Fibroblast of the aortic adventitia (primary cell): ENCODE measurements at places on chromosomes 6 and 20. TPM values are rescaled to one million over a fixed set of nuclear protein-coding genes. Genes with fewer than 3 reads are reported as not detected.

DNA sequence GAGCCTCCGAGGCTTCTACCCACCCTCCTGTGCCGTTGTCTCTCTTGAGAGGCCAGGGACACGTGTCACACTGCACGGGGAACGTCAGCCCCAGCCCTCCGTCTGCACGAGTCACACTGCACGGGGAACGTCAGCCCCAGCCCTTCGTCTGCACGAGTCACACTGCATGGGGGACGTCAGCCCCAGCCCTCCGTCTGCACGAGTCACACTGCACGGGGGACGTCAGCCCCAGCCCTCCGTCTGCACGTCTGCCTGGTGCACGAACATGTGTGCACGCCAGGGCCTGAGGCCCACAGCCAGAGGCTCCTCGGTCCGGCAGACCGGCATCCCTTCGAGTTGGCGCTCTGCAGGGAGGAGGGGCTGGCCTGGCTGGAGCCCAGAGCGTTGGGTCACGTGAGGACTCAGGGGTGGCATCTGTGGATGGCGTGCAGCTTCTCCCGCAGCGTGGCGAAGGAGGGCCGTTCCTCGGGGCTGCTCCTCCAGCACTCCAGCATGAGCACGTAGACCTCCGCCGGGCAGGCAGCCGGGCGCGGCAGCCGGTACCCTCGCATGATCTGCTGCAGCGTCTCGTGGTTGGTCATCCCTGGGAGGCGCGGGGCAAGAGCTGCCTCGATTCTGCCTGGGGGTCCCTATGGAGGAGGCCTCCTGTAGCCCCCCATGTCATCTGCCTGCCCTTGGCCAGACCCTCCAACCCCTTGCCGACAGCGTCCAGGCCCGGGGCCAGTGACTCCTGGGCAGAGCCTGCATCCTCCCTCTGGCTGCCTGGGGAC, 3.4 kb upstream of the PTK6 start:
- DNase-seq = peak; percentile 8

- no peak for DNase-seq
Measured at GRCh38 chr6:99393366-99393697, 663 bp downstream of the COQ3 start.

GRCh38 chr20:41359541-41360011, 7.0 kb downstream of the EMILIN3 start:
- DNase-seq = no peak

DNA sequence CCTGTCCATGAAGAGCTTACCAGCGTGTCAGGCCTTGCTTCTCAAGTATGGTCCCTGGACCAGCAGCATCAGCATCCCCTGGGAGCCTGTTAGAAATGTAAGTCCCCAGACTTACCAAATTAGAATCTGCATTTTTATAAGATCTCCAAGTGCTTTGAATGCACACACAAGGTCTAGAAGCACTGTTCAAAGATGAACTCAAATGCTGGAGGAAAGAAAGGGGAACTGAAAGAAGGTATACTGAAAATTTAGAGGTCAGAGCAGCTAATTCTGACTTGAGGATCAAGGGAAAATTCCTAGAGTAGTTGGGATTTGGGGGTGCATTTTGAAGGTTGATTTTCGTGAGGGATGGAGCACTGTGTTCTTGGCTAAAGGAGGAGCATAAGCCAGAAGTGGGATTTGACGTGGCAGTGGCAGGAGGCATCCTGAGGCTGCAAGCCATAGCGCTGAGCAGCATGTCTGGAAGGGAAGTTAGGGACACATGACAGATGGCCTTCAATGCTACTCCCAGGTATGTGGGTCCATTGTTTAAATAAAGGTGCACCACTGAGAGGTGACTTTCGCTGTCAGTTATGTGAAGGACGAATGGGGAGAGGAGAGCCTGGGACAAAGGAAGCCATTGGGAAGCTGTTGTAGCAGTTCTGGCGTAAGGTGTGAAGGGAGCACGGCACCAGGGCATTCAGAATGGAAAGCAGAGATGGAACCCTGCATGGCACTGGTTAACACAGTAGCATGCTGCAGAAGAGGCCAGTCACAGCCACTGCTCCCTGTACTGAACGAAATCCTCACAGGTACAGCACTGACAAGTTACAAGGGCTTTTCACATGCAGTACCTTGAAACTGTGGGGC, 36.2 kb downstream of the ARMC2 start:
- DNase-seq = no peak

GRCh38 chr6:30019819-30020218, 41.2 kb upstream of the POLR1H start:
- DNase-seq = no peak

- DNase-seq = no peak
Measured at GRCh38 chr6:167683028-167683862, 143.5 kb upstream of the AFDN start.

- DNase-seq = no peak
Measured at GRCh38 chr20:31922588-31922987, 29.3 kb downstream of the PDRG1 start.

DNA sequence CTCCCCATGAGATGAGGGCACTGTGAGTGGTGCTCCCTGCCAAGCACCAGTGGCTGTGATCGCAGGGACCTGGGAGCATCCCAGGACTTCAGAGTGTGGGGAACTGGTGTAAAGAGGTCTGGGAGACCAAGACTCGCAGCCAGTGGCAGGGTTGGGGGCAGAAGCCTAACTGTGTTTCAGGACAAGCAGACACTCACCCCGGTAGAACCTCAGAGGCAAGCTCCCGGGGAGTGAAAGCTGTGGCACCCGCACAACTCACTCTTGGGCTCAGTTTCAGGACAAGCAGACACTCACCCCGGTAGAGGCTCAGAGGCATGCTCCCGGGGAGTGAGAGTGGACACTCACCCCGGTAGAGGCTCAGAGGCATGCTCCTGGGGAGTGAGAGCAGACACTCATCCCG, 112.8 kb downstream of the ASXL1 start:
- no peak for DNase-seq

DNA sequence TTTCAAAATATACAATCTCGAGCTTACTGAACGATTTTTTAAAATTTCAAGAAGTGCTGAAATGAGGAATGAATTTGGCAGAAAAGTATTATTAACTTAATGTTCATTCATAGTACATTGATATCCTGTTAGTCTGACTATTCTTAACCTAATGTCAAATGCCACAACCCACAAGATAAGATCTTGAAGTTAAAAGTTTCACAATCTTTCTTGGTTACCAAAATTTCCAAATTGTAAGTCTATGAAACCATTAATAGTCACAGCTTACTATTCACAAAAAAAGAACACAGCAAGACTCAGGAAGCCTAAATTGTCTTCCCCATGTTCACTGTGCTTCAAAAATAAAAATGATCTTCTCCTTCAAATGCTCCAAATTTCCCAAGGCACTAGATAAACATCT, 71.3 kb downstream of the HACE1 start:
- peak; percentile 3 for DNase-seq

- no peak for DNase-seq
Measured at GRCh38 chr6:149043476-149044130, 273.9 kb upstream of the TAB2 start.

DNA sequence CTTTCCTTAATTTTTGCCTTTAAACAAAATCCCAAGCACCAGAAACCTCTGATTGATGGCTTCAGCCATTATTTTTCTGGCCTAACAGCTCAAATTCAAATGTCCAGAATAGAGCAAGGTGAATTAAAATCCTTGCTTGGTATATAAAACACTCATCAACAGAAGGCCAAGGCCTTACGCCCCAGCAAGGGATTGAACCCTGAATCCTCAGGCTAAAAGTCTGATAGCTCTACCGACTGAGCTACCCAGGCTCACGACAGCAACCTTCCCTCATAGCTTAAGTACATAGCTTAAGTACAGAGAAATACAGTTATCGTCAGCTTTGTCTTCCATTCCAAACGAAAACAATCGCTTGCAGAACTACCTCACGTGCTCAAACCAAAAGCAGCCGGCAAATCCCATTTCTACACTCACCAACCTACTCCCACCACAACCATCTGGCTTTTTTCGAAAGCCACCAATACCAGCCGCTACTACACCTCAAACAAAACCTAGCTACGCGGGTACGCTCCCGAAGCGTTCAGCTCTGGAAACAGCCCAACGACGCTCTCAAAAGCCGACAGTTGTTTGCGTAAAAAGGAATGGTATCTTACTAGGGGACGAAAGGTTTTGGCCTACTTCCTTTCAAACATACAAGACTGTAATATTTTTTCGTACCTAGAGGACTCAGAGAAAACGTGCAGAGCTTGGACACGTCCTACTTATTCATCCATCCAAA, 167.5 kb downstream of the GPX5 start:
- DNase-seq = no peak

The LY6G6D gene
- total RNA-seq = not detected in 2 replicates

- no peak for DNase-seq
Measured at GRCh38 chr20:45111285-45111684, 3.7 kb downstream of the WFDC5 start.

DNA sequence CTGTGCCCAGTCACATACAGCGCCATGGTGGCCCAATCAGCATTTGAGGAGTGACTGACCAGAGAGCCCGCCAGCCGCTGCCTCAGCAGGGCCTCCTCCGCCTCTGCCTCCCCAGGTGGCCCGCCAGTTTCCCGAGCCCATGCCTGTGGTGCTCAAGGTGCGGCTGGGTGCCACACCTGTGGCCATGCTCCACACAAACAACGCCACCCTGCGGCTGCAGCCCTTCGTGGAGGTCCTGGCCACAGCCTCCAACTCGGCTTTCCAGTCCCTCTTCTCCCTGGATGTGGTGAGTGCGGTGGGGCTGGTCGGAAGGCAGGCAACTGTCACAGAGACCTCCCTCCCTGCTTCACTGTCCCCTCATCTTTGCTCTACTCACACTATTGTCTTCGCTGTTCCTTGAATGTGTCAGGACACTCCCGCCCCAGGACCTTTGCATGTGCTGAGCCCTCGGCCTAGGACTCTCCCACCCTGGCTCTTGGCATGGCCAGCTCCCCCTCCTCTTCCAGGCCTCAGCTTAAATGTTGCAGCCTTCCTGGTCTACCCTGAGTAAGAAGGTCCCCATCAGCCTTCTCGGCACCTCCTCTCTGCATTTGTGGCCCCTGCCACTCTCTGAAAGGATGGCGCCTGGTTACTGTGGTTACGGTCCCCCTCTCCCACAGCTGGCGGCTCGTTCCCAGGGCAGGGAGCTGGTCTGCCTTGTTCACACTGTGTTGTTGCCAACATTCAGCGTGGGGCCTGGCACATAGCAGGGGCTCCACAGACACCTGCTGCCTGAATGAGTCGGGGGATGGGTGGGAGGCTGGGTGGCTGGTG, 11.8 kb upstream of the BPIFB6 start:
- no peak for DNase-seq

The TMEM14A gene
- total RNA-seq = 16.3 and 60.1 TPM in 2 replicates

DNA sequence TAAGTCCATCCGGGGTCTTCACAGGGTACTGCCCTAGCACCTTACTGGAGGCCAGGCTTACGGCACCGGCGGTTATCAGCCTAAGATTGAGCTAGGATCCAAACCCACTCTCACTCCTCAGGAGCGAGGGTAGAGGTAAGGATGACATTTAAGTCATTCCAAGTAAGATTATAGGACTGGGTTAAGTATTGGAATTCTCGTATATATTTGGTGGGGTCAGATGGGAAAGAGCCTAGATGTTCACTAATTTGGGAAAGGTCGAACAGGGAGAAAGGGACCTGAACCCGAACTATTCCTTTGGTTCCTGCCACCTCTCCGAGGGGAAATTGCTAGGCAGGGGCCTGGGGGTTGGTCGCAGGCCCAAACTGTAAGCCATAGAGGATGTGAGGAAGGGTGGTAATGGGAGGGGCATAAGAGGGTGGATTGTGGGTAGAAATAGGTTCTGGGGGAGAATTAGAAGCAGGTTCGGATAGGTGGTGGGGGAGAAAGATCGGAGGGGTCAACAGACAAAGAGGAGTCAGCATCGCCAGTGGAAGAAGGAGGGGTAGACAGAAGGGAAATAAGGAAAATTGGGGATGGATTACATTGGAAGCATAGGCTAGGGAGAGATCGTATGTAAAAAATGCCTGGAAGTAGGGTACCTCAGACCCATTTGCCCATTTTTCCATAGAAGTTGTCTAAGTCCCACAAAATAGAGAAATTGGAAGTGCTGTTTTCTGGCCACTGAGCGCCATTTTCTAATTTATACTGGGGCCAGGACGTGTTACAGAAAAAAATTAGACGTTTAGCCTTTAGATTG, 747.1 kb upstream of the ADGRB3 start:
- no peak for DNase-seq

DNA sequence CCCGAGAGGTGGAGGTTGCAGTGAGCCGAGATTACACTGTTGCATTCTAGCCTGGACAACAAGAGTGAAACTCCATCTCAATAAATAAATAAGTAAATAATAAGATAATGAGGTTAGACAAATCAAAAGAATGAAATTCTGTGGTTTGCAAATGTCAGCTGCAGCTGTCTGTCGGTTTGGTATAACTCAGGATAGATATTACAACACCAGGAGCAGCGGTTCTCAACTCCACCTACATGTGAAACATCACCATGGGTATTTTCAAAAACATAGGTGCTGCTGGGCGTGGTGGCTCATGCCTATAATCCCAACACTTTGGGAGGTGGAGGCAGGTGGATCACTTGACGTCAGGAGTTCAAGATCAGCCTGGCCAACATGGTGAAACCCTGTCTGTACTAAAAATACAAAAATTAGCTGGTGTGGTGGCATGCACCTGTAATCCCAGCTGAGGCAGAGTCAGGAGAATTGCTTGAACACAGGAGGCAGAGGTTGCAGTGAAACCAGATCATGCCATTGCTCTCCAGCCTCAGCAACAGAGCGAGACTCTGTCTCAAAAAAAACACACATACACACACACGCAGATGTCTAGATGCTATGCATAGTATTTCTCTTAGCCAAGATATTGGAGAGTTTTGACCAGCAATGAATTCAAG, 126.1 kb upstream of the LAMP5 start:
- no peak for DNase-seq

The PKIB gene
- 0.57 and 3.1 TPM in 2 replicates for total RNA-seq

DNA sequence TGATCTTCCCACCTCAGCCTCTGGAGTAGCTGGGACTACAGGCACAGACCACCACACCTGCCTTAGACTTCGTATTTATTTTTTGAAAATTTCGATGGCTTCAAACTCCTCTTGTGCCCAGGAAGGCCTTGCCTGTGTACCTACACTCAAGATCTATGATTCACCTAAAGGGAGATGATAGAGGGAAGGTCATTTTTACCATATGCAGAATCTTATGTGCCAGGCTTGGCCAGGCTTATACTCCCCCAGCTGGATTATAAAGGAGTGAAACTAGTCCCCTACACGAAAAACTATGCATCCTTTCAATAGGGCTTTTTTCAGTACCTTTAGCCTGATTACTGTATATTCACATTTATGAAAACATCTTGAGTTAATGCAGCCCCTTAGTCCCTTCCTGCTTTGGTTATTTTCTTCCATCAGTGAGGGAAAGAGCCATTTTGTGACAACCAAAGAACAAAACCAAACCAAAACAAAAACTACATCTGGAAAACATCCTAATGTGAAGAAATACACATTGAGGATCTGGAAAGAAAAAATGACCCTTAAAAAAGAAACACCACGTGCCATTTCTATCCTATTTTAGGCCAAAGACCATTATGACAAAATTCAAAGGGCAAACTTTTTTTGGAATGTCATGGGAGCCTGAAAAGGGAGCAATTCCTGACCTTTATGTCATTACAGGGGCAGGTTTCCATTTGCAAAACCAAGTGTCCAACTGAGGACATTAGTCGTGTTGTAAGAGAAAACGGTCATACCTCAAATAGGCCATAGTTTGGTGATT, 34.7 kb downstream of the RIPOR2 start:
- DNase-seq = no peak

GRCh38 chr6:111938710-111939109, 65.5 kb upstream of the FYN start:
- peak; percentile 46 for DNase-seq
